Hypothalamus (tissue), 51 donors: ENCODE measurements at places on chromosomes 3 and 15.

DNA sequence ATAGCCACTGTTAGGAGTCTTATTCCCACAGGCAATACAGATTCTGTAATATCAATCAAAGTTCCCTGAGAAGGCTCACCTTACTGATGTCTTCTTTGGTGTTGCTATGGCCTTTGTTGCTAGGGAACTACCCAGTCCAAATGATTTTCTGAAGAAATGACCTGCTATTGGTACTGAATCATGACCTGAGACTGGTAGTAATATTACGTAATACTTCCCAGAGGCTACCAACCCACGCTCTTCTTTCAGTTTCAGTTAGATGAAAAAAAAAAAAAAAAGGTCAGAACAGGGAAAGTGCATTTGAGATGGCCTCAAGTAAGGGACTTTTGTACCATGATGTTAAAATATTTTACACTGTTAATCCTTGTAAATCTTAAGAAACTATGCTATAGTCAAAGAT, 1092.5 kb upstream of the EPHA6 start:
- DNase-seq, result no peak

DNA sequence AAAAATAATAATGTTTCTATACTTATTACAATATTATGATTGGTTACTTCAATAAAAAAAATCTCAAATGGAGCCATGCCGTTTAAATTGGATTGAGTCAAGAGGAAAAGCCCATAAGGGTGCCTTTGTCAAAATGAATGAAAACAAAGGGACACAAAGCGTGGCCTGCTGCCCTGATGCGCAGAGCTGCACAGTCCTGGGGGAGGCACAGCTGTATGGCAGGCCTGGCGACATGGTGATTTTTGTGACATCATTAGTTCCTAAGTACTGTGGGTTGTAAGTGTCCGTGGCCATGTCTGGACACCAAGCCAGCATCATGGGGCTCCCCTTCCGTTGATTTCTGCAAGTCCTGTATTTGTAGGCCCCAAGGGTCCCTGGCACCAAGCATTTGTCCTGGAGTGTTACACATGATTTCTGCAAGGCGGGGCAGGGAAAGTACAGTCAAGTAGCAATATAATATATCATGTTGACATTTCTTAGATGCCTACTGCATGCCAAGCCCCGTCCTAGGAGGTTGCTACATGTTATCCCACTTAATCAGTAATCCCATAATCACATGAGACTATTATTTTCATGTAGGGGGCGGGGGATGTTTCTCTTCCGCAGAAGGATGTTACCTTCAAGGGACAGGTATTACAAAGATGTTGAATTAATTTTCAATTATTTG, 59.7 kb downstream of the GHSR start:
- no peak for DNase-seq

DNA sequence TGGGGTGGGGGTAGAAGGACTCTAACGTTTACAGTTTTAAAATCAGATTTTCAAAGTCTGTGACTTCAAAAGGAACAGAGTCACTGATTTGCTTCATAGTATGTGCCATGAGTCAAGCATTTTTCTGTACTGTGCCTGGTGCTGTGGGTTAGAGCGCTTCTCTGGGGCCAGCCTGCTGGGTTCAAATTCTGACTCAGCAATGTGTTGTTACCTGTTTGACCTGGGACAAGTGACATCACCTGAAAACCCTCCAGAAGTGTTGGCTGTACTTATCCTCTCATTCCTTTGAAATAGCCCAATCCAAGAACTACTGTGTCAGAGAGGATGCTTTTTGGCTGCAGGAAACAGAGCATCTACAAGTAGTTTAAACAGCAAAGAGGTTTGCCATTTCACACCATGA, 101.7 kb downstream of the LSM3 start:
- DNase-seq, result no peak

GRCh38 chr15:65646486-65646885, 24.7 kb downstream of the SLC24A1 start:
- DNase-seq, result no peak

DNA sequence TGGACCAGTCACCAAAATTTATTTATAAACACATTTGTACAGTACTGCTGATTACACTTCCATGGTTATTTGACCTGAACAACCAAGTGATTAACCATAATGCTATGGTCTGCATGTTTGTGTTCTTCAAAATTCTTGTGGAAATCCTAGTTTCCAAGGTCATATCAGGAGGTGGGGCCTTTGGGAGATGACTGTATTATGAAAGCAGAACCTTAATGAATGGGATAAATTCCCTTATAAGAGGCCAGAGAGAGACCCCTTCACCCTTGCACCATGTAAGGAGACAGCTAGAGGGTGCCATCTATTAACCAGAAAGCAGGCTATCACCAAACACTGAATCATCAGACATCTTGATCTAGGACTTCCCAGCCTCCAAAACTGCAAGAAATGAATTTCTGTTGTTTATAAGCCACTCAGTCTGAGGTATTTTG, 1.9 kb downstream of the SCAPER start:
- no peak for DNase-seq

DNA sequence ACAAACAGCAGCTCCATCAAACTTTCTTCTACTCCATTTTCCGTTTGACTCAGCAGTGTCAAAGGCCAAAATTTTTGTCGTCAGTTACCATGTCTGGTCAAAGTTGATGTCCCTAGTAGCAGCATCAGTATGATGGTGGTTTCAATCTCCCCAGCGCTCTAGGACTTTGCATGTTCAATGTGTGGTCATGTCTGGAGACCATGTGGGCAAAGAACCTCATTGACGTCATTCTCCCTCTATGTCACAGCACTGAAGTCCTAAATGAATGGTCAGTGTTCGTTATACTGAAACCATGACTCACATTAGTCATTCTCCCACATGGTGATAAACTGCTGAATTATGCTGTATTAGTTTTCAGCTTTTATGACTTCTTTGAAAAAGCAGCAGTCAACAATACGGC, 23.2 kb downstream of the SHC4 start:
- no peak for DNase-seq

GRCh38 chr3:21645121-21645897, 105.7 kb downstream of the ZNF385D start:
- DNase-seq, result no peak

DNA sequence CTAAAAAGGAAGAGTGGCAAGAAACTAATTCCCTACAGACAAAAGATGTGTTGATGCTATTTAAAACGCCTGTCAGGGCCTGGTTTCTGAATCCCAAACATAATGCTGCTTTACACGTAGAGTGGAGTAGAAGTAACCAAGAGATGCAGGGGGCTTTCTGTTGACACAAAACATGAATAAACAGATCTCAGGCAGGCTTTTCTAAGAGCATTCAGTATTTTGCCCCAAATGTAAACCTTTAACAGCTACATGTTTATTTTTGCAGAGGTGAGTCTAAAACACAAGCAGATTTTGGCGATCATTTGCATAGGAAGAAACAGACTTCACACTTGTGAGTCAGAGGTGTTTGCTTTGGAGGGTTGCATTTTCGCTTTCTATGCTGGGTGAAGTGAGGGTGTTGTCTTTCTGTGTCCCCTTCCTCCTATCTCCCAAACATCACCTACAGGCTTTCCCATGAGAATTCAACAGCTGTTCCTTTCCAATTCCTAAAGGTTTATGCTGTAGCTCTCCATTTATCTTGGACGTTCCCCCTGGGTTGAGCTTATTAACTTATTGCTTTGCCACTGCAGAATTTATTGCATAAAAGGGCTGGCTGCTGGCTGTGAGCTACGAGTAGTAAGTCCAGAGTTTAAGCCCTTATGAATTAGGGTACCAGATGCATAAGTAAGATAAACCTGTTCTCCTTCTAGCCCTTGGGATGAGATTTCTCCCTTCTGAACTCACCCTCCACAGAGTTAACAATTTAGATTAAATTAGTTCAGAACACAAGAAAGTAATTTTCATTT, 156.7 kb downstream of the DIPK2A start:
- DNase-seq, result no peak

- no peak for DNase-seq
These were observed 15.1 kb downstream of the PPARG start for GRCh38 chr3:12303993-12304392.
